ENCODE measurements at places on chromosomes 6 and 20.

DNA sequence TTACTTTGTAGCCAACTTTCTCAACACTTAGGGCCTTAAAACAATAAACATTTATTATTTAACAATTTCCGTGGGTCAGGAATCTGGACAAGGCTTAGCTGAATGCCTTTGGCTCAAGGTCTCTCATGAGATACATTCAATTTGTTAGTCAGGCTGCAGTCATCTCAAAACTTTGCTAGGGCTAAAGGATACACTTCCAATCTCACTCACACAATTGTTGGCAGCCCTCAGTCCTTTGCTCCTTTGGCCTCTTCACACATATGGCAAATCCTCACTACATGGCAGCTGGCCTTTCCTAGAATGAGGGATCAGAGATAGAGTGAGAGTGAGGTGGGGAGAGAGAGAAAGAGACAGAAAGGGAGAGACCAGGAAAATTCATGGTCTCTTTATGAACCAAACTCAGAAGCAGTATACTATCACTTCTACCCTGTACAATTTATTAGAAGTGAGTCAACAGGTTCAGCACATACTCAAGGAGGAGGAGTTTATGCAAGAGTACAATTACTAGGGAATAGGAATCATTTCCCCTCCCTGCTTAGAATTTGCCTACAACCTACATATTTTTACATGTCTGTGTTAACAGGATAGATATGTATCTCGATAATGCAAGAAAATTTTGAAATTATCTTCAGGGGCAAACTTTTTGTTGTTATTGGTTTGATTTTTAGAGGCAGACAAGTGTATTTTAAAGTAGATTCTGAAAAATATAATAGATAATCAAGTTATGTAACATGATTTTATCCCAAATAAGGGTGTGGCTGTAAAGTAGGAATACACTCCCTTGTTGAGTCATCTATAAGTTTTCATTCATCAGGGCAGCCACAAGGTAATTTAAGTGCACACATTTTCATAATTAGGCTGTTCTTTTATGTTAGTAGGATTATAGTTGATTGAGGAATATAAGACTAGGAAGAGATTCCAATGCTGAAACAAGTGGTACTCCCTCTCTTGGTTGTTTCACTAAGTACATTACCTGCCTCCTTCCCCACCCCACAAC is 85.9 kb upstream of the HMGCLL1 start:
- DNase-seq, result no peak

GRCh38 chr20:51384875-51385274 is 157.6 kb downstream of the NFATC2 start:
- no peak for DNase-seq

GRCh38 chr20:21118782-21119181 is 7.1 kb upstream of the KIZ start:
- DNase-seq, result no peak

- no peak for DNase-seq
These were observed 55.1 kb downstream of the IRF4 start for GRCh38 chr6:446418-447366.

- DNase-seq, result no peak
These were observed 84.9 kb upstream of the LRFN2 start for GRCh38 chr6:40672087-40672486.

DNA sequence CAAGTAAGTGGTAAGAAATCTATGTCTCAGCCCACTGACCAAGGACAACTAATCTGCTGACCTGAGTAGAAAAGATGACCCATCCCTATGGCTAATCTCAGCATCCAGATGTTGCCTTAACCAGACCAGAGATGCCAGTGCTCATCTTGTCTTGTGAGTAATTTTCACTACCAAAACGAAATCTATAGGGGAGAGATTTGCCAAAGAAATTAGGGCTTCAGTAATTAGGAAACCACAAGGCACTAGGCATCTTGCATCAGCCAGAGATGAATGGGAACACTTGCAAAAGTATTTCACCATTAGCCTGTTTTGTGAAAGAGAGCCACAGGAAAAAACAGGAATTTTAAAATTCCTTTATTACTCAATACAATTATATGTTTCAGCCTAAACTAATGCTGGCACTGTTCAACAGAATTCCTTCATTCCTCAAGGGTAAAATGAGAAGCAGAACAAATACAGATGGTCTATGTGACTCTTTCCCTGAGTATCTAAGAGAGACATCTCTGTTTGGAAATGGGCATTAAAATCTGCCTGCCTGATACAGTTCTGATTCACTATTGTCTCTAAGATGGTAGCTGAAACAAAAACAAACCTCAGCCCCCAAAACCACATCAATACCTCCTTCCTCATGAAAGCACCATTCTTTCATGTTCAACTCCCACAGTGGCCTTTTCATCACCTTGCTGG is 87.8 kb downstream of the GMDS start:
- no peak for DNase-seq

DNA sequence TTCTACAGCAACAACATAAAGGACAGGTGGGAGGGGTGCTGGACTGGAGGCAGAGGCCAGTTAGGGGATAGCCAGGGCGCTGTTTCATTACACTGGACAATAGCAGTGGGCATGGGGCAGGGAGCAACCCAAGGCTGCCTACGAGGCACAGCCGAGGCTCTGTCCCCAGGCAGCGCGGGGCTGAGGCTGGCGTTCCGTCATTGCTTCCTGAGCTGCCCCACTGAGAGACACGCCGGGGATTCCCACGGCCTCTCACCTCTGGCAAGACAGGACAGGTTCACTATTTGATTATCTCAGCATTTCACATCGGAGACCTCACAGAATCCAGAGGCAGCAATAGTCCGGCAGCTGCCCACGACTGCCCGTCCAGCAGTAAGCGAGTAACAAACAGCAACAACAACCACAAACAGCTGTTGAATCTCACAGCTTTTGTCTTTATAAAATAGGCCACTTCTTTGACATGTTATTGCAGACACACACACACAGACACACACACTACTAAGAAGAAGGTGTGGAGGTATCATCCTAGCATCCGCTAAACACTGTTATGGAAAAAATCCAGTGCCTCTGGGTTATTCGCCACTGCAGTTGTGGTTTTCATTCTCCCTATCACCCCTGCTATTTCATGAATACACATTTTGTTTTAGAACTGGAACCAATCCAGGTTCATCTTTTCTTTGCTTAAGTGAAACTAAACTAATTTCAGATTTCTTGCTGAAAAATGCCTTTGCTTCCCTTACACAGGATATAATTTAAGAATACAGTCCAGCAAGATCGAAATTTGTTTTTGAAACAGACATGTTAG is 19.5 kb downstream of the KIF25 start:
- DNase-seq, result no peak

- no peak for DNase-seq
These were observed 5.5 kb upstream of the PABPC1L start for GRCh38 chr20:44904377-44904776.

DNA sequence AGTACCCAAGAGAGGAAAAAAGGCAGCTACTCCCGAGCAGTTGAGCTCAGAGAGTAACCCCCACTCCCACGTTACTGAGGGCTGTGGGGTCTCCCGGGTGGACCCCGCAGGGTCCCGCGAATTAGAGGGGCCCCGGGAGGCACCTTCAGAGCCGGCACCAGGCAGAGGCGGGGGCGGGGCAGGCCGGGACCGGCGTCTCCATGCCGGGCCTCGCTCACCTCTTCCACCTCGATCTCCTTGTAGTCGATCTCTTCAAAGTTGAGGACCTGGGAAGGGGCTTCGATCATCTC is 381 bp downstream of the MAP3K7 start:
- no peak for DNase-seq

DNA sequence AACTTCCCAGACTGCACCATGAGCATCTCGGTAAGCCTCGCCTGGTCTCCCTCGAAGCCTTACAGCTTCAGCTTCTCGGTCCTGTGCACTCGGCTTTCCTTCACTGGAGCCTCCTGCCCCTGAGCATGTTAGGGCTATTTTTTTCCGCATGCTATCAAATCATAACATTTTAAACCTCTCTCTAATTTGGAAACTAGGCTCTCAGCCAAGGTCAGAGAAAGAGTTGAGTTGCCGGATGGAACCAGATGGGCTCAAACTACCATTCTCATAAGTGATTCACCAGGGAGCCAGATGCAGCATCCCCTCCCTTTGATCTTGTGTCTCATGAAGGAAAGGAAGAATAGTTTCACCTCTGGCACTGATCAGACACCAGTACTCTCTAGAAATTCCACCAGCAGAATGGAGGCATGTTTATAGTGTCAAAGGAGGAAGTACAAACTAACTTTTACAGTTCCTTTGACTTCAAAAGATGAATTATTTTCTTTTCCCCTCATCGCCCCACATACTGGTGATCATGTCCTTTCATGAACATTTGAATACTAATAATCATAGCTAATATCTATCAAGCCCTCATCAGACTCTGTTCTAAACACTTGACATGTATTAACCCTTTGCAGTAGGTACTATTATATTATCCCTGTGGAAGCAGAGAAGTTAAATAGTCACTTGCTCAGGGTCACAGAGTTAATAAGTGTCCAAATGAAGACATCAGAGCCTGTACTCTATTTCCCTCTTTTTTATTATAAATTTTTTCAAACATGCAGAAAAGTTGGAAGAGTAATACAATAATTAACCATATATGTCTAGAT is 46.7 kb downstream of the MAP1LC3A start:
- peak; percentile 53 for DNase-seq

DNA sequence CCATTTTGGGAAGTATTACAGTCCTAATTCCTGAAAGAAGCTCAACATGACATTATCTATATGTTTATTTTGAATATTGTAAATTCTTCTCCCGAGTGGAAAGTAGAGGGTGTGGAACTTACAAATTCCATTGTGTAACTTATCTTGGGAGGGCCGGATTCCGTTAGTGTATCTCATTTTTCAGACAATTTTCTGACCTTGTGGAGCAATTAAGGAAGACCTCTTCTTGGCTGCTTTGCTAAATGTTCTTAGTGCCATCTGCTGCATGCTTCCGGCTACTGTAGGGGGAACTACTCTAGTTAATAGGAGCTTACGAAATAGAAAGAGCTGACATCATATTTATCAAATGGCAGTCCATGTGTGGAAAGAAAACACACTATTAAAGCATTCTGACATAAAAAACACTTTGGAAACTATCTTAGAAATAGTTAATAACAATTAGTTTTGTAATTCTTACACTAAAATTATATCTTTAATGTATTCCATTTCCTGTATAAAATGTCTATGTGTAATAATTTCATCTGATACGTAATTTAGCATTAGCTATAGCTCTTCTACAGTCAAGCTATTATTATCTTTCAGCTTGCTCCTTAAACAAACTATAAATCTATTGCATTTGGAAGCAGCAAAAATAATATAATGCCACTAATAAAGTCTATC is 41.5 kb upstream of the KCNQ5 start:
- DNase-seq, result no peak

GRCh38 chr20:5539691-5540090 is 210.5 kb upstream of the SHLD1 start:
- DNase-seq, result no peak

DNA sequence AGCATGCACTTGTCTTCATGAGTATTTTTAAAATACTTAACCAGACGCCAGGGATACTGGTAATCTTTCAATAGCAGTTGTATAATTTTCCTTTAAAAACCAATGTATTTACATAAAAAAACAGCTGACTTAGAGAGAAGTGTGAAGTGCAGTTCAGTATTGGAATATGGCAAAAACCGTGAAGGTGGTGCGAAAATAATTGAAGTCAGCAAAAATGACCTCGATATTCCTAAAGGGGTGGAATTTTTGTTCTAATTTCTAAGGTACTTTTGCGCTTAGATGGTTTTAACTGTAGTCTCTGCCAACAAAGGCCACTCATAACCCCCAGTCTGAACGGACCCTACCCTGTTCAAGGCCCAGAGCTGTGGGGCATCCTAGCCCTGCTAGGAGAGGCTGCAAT is 25.3 kb downstream of the GNAS-AS1 start:
- no peak for DNase-seq

GRCh38 chr20:36315545-36316351 is 9.6 kb downstream of the DLGAP4 start:
- DNase-seq, result no peak

DNA sequence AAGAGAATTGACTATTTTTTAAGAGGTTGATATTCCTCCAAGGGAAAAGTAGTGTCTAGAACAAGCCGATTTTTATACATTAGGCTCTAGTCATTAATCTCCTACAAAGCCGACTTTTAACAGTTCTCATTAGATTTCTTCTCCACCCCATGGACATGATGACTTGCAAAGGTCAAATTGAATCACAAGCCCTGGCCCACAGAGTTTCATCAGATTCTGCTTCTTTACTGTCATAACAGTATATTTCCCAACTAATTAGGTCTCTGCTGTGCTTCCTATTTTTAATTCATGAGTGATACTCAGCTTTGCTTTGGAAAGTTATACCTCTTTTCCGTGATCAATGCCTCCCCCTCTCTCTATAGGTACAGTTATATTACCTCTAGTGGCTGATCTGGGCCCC is 90.6 kb upstream of the ADGRB3 start:
- no peak for DNase-seq

- DNase-seq, result no peak
These were observed 42.8 kb upstream of the FAM50B start for GRCh38 chr6:3806169-3806922.

- no peak for DNase-seq
These were observed 23.4 kb upstream of the MCM3 start for GRCh38 chr6:52307900-52308372.

DNA sequence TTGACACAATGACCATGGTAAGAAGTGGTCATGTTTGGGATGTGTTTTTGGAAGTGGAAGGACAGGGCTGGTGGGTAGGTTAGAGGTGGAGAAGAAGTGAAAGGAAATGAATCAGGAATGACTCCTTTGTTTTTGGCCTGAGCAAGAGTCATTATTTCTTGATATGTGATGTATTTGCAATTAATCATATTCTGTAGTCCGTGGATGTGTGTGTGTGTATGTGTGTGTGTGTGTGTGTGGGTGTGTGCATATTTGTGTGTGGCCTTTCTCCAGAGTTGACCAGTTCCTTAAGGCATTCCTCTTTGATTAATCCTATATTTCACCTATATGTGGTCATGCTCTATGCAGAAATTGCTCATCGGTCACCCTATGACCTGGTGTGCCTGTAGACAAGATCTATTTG is 130.7 kb downstream of the UTRN start:
- DNase-seq, result no peak

DNA sequence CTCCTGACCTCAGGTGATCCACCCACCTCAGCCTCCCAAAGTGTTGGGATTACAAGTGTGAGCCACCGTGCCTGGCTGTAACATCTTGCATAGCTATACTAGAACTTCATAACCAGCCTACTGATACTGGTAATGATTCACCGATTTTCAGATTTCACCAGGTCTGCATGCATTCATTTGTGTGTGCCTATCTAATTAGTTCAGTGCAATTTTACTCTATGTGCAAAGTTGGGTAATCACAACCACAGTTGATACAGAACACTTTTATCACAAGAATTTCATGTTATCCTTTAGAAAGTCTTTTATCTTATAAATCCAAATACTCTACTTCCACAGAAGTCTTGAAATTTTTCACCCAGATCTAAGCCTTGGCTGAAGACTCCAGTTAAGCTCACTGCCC is 22.2 kb downstream of the FASTKD5 start:
- DNase-seq, result no peak

GRCh38 chr6:16274885-16275589 is 36.6 kb downstream of the GMPR start:
- no peak for DNase-seq

All from uterus (tissue), 4 donors.